Thyroid gland (tissue), 4 donors: ENCODE measurements at places on chromosomes 7 and 10.
A peak's percentile ranks its signal among the peaks of the same experiment; 100 is the strongest.

DNA sequence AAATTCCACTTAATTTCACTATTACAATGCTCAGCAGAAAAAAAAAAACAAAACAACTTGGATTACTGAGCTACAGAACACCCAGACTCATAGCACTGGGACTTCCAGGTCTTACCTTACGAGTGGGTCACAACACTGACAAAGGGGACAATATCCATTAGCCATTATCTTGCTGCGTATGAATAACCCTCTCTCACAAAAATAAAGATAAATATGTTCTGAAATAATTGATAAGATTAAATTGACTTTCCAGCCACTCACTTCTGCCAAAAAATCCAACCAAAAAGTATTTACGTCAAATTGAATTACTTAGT is 128.7 kb downstream of the PKD1L1 start:
- DNase-seq, result no peak

- DNase-seq, result no peak
Measured at GRCh38 chr7:150434240-150434639, 16.2 kb upstream of the GIMAP8 start.

- no peak for DNase-seq
Measured at GRCh38 chr7:84912993-84913635, 273.7 kb downstream of the SEMA3D start.

- DNase-seq, result no peak
Measured at GRCh38 chr10:31851216-31851615, 77.4 kb downstream of the ARHGAP12 start.

DNA sequence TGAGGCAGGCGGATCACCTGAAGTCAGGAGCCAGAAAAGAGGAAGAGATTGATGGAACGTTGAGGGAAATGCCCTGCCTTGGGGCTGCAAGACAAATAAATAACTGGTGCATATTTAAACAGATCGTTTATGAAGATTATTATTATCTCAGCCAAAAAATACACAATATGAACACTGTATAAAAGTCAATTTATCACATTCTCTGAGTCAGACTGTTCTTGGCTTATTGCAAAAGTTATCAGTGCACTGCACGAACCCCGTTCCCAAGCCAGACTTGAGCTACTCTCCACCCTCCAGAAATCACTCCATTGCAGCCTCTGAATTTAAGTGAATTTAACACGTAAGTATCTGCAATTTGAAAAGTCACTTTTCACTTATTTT is 1.6 kb downstream of the DNMBP start:
- DNase-seq, result no peak

GRCh38 chr7:129298268-129298893 is 73.6 kb downstream of the AHCYL2 start:
- DNase-seq, result peak; percentile 77

- no peak for DNase-seq
Measured at GRCh38 chr7:19964246-19964645, 190.8 kb upstream of the TMEM196 start.
